CD4-positive, alpha-beta T cell treated with Interleukin-21 for 1 hour (primary cell): ENCODE measurements at places on chromosomes 2 and 18.

- DNase-seq = peak; percentile 84
These were observed 472 bp downstream of the CNOT11 start for GRCh38 chr2:101253013-101253702.

DNA sequence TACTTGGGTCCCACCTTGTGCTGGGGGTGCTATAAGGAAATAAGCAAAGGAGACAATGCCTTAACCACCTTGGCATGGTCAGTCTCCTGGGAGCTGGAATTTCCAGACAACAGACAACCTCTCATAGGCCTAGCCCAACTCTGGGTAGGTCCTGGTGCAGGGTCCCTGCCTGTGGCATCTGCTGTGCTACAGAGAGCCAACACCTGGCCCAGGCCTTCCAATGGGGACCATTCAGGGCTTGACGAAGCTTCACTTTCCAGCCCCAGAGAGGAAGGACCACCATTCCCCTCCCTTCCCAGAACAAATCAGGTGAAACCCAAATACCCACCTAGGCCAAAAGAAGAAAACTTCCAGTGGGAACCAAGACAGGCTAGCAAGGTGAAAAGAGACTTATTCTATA lies 82.8 kb downstream of the SMAD7 start:
- no peak for DNase-seq

DNA sequence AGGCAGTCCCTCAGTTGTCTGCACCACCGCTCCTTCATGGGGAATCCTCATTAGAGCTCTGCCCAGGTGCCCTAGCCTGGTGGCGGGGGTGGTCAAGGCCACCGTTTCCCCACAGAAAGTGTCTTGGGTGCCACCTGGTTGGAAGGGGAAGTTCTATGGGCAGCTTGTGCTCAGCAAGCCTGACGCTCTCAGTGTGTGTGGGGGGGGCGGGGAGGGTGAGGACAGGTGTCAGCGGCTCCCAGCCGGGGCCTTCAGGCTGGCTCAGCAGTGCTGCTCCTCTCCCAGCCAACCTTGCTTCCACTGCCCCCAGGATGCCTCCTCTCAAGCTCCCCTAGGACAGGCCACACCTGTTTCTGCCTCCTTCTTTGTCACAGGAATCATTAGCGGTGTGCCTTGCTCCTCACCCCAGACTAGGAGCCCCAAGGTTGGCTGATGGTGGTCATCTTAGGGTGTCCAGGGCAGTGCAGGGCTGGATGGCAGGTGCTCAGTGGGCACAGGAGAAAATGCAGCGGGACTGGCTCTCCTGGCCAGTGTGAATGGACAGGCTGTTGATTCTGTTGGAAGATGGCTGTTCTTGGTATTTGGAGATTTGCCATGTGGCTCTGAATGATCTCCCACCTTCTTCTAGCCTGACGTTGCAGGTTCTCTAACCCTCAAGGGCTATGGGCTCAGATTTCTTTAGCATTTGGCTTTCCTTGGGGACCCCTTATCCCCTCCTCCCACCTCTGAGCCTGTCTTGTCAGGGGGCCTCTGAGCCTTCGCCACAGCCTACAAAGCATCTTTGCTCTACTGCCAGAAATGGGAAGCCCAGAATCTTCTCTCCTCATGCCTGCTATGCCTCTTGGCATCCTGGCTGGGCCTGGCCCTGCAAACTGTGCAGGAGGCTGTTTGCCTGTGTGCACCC lies 185.8 kb upstream of the HS6ST1 start:
- no peak for DNase-seq

DNA sequence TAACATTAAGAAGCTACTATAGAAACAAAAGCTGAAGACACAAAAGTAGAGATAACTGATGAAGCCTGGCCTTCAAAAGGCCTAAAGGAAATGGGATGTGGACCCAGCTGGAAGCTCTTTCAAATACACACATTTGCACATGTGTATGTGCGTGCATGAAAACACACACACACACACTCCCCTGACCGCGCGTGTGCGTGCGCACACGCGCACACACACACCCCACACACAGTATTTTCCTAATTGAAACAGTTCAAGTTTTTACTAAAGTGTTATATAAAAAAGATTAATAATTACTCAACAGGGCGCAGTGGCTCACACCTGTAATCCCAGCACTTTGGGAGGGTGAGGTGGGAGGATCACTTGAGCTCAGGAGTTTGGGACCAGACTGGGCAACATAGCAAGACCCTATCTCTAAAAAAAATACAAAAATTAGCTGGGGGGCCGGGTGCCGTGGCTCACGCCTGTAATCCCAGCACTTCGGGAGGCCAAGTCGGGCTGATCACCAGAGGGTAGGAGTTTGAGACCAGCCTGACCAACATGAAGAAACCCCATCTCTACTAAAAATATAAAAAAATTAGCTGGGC lies 111.5 kb downstream of the PLEKHM3 start:
- no peak for DNase-seq

DNA sequence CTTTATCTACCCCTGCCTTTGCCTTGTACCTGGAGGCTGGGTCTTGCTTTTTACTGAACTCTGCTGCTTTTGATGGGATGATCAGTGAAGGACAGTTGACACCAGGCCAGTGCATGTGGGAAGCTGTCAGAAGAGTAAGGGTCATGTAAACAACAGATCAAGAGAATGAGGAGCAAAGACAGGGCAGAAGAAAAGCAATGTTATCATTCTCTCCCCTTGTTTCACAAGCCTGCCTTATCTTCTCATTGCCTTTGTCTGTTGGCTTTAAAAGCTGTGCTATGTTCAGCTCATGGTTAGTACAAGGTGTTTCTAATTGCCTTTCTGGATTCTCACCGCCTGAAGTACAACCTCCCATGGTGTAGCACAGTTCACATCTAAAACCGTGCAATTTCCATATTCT lies 27.6 kb downstream of the LYPD1 start:
- DNase-seq = no peak

DNA sequence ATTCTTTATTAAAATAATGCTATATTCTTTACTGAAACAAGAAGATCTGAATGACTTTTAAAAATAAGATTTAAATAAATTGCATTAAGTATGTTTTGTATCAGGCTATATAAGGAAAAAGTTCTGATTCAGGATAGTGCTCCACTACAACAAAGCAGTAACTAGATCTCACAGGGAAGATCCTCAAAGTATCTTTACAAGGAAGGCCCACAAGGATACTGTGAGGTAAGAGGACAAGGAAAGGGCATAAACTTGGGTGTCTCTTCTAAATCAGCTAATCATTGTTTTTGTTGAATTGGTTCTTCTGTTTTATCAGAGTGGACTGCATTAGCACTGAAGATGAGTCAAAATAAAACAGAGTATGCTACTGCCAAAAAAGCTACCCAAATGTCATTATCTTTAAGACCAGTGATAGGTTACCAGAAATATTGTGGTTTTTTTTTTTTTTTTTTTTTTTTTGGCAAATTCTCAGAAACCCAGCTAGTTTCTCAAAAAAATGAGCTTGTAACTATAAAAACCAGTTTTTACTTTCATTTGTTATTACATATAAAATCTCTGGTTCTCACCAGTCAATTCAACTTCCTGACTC lies 160.9 kb downstream of the BAZ2B start:
- DNase-seq = no peak

- DNase-seq = no peak
These were observed 304.6 kb upstream of the CXCR4 start for GRCh38 chr2:136422512-136422911.

- DNase-seq = no peak
These were observed 48.9 kb upstream of the HPCAL1 start for GRCh38 chr2:10253596-10254372.

GRCh38 chr2:58350484-58350883 lies 109.4 kb upstream of the FANCL start:
- DNase-seq = no peak

DNA sequence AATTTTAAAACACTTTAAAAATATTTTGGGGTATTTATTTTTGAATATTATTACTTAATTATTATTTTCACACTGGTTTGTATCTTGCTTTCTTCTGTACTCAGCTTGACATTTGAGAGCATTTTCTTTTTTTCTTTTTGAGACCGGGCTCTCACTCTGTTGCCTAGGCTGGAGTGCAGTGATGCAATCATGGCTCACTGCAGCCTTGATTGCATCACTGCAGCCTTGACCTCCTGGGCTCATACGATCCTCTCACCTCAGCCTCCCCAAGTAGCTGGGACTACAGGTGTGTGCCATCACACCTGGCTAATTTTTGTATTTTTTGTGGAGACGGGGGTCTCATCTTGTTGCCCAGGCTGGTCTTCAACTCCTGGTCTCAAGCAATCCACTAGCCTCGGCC lies 79.9 kb upstream of the DLX2 start:
- DNase-seq = no peak

DNA sequence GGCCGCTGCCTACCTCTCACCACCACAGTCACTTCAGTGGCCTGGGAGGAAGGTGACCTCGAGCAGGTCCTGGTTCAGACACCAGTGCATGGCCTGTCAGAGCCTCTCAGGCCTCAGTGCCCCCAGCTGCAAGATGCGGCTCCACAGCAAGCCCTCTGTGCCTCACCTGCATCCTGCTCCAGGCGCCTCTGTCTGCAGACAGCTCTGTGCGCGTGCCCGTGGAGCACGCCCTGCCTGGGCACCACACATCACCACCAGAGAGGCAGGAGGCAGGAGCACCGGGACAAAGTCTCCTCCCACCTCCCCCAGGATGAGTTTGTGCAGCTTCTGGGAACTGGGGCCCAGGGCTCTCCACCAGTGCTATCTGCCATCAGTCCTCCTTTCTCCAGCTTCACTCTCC lies 98.7 kb downstream of the TFCP2L1 start:
- no peak for DNase-seq

DNA sequence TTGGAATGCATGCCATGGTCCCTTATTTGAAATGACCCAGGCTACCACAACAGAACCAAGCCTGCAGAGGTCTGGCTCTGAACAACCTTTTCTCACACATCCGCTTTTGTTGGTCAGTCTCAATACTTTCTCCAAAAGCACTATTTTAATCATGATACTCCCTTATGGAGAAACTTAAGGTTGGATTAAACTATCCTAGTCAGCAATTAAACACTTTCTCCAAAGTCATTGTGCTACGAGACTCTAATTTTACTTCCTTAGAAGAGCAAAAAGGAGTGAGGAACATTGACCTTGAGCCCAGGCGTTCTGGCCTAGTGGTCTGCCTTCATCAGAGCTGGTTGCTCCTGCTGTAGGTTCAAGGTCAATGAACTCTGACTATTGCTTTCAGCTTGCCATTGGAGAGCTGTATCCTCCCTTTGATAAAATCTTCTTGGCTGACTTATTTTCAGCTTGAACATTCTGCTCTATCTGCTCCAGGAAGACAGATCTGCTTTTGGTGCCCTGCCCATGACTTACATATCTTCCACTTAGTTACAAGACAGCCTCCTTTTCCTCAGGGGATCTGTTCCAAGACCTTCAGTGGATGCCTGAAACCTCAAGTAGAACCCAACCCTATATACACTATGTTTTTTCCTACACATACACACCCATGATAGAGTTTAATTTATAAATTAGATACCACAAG lies 91.2 kb downstream of the NCKAP5 start:
- no peak for DNase-seq

GRCh38 chr2:172865422-172865821 lies 129.8 kb downstream of the RAPGEF4 start:
- no peak for DNase-seq

DNA sequence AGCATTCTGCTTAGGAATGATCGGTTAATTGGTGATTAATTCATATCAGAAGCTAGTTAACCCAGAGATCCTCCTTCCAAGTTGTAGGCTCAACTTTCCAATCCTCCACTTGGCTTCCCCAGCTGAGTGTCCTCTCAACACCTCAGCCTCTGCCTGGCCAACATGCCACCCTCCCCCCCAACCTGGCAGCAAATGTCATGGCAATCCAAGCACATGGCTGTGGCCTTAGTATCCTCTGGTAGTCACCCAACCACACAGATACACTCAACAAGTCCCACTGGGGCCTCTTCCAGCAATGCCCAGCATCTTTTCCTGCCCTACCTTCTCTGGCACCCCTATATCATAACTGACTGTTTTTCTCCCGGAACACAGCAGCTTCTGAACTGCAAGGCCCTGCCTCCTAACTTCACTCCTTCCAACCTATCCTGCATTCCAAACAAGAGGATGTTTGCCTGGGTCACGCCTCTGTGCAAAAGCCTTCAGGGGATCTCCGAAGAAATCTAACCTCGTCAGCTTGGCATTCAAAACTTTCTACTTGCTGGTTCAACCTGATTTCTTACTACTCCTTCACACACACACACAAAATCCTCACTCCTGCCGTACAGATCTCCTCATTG lies 195.0 kb downstream of the CYP26B1 start:
- no peak for DNase-seq

DNA sequence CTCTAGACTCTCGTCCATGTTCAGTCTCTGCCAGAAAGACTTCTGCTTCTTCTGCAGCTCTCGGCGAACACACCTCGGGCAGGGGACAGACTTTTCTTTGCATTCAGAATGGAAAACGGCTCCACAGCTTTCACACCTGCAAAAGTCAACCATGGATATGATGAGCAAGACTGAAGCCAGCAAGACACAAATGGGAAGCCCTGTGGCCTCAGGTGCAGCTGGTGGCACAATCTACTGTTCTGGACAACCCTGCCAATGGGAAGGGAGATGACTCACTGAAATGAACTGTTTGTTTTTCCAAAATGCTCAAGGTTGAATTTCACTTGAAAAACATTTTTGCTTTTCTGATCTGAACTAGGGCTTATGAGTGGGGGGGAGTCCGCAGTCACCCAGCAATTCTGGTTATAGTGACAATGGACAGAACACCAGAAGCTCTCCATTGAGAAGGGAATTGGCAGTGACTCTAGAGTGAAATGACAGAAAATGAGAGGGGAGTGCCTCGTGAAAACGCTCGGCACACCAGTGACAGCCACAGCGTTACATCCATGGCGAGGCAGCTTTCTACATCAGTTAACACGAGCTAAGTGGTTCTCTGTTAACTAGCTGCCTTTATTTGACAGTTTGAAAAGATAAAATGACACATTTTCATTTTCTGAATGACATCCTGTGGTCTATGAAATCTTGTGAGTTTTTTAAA lies 58.8 kb upstream of the FZD5 start:
- DNase-seq = no peak

GRCh38 chr18:24475926-24476589 lies 15.6 kb downstream of the HRH4 start:
- no peak for DNase-seq

DNA sequence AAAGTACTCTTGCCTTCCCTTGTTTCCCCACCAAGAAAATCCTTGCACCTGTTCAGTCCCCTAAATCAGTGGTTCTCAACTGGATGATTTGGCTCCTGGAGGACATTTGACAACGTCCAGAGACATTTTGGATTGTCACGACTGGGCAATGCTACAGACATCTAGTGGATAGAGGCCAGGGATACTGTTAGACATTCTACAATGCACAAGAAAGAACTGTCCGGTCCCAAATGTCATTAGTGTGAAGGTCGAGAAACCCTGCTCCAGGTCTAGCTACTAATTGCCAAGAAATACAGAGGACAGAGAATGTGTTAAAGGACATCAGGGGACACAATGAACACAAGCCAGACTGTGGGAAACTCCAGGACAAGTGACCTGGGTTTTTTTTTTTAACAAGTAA lies 60.0 kb downstream of the LRP2 start:
- DNase-seq = no peak

DNA sequence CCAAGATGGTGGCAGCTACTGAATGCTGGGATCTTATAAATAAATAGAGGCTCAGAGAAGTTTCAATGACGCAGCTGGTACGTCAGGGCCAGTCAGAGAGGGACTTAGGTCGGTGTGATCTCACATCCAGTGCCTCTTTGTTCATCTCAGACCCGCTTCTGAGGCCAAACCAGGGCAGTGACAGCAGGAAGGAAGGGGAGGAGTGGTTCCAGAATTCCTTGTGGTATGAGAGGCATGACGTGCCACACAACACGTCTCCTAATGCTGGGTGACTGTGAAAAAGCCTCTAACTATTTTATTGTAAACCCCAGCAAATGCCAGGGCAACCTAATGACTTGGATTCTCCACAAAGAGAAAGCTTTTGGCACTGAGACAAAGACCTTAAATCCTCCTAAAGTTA lies 423.3 kb downstream of the LPIN1 start:
- peak; percentile 65 for DNase-seq
